ENCODE measurements at places on chromosomes 16 and 17. TPM values are rescaled to one million over a fixed set of nuclear protein-coding genes. Genes with fewer than 3 reads are reported as not detected.

CCL4L2 gene
- not detected for total RNA-seq

COPS3 gene
- 65.0 TPM for total RNA-seq

FZD2 gene
- 82.1 TPM for total RNA-seq

HBA2 gene
- not detected for total RNA-seq

MT3 gene
- total RNA-seq: not detected

CETP gene
- 0.13 TPM for total RNA-seq

SCRN2 gene
- 49.7 TPM for total RNA-seq

ULK2 gene
- 39.9 TPM for total RNA-seq

CDRT15 gene
- total RNA-seq: not detected

HOXB6 gene
- 56.4 TPM for total RNA-seq

- DNase-seq: no peak
These were observed 30.7 kb downstream of the CFAP20 start for GRCh38 chr16:58098207-58099096.

DNA sequence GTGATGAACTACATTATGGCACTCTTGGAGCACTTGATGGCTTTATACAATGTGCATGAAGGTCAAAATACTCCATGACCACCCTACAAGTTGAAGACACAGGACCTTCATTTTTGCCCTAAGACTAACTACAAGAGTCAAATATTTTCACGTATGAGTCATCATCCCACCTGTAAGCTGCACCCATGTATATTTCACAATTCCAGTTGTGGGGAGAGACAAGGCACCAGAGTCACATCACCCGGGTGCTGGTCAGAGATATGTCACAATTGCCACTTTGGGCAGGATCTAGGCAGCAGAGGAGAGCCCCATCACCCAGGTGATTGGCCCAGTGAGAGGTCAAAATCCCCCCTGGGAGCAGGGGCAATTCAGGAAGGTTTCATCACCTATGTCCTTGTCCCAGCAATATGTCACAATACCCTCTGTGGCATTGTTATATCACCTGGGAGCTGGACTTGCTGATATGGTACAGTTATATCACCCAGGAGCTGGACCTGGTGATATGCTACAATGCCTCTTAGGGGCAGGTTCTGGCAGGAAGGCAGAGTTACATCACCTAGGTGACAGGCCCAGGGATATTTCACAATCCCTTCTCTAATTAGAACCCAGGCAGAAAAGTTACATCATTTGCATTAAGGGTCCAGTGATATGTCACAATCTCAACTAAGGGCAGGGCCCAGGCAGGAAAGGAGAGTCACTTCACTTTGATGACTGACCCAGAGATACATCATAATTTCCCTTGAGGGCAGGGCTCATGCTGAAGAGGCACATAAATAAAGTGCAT, 1839.2 kb downstream of the TP53TG3F start:
- DNase-seq: no peak

DNA sequence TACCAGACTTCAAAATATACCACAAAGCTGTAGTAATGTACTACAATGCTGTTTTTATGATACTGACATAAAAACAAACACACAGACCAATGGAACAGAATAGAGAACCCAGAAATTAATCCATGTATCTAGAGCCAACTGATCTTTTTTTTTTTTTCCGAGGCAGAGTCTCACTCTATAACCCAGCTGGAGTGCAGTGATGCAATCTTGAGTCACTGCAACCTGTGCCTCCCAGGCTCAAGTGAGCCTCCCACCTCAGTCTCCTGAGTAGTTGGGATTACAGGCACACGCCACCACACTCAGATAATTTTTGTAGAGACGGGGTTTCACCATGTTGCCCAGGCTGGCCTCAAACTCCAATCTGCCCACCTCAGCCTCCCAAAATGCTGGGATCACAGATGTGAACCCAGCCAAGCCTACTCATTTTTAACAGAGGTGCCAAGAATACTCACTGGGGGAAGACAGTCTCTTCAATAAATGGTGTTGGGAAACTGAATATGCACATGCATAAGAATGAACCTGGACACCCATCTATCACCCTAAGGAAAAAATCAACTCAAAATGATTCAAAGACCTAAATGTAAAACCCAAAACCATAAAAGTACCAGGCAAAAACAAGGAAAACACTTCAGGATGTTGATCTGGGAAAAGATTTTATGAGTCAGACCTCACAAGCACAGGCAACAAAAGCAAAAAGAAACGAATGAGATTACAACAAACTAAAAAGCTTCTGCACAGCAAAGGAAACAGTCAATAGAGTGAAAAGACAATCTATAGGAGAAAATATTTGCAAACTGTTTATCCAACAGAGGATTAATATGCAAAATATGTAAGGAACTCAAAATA, 63.1 kb downstream of the STX8 start:
- no peak for DNase-seq

DNA sequence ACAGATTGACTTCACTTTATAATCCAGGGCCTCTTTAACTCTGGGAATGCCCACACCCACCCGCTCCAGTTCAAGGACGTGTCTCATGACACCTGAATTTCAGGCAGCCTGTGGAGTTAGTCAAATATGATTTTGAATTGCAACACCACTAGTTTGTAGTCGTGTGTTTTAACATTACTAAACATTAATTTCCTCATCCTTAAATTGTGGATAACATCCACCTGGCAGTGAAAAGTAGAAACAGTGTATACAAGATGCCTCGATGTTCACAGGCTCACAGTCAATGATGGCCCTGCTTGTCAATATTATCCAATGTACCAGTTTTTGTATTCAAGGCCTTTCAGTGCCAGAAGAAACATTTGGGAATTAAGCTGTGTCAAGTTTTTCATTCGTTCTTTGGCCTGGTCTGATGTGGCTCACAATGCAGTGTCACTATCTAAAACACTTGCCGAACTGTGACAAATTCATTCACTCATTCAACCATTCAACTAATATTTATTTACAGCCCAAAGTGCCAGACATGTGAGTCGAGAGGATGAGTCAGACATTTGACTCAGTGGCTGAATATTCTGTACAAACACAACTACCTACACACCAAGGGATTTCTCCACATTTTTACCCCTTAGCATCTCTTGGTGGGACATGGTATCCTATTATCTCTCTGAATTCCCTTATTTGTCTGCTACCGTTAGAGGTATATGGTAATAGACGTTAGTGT, 1.4 kb downstream of the MEIOB start:
- no peak for DNase-seq

GRCh38 chr17:60601447-60602384, 1.7 kb downstream of the PPM1D start:
- peak; percentile 74 for DNase-seq

DNA sequence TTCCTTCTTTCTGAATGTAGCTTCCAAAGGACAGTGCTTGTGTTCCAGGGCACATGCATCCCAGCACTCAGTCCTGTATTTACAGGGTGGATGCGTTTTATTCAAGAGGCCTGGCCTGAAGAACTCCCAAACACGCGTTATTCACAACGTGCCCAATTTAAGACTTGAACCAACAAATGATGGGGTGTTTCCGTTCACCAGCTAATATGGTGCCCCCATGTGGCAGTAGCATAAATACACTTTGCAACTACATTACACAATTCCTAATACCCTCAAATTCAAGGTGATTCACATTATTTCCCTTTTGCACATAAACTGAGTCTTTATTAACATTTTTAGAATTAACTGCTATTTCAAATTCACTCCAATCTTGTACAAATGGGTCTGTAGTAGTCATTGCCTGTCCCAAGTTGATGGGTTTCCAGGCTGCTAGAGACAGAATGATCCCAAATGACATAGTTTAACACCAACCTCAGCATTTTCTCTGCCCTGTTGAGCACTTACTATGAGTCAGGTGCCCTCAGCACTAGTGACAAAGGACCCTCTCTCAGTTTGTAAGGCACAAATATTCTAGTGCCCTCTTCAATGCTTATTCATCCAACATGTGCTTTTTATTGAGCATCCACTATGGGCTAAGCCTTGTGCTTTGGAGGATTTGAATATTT, 26.9 kb downstream of the HSD17B2 start:
- DNase-seq: no peak

DNA sequence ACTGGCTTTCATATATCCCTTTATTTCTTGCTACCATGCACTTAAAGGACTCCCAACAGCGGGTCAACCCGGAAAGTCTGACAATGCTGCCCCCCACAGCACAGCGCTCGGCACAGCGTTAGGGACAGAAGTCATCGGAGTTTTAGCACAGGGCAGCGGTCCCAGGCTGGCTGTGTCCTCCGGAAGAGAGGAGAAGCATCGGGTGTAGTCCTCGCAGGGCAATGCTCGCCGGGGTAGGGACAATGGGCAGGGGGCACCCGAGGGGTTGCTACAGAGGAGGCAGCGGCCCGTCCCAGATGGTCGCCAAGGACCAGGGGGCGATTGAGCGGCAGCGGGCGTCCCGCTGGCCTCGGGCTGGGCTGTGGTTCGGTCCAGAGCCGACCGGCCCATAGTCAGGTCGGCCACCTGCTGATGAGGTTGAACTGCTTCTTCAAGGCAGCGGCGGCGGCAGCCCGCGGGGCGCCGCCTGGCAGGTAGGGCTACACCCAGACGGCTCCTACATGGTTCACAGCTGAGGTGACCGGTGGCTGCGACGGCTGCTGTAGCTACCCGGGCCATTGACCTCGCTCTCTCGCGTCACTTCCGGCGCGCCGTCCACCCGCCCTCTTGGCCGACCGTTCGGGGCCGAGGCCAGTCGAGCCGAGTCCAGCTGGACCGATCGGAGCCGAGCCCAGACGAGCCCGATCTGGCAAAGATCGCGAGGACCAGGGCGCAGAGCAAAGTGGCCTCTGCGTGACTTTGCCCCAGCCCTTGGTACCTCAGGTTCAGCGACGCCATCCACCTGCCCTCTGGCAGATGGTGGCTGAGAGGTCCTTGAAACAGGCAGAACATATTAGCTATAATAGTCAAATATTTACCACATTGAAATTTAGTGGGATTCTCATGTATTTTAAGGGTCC, 4.7 kb upstream of the LCMT1 start:
- DNase-seq: no peak

GRCh38 chr17:81486199-81486810, 26.3 kb downstream of the ACTG1 start:
- no peak for DNase-seq

DNA sequence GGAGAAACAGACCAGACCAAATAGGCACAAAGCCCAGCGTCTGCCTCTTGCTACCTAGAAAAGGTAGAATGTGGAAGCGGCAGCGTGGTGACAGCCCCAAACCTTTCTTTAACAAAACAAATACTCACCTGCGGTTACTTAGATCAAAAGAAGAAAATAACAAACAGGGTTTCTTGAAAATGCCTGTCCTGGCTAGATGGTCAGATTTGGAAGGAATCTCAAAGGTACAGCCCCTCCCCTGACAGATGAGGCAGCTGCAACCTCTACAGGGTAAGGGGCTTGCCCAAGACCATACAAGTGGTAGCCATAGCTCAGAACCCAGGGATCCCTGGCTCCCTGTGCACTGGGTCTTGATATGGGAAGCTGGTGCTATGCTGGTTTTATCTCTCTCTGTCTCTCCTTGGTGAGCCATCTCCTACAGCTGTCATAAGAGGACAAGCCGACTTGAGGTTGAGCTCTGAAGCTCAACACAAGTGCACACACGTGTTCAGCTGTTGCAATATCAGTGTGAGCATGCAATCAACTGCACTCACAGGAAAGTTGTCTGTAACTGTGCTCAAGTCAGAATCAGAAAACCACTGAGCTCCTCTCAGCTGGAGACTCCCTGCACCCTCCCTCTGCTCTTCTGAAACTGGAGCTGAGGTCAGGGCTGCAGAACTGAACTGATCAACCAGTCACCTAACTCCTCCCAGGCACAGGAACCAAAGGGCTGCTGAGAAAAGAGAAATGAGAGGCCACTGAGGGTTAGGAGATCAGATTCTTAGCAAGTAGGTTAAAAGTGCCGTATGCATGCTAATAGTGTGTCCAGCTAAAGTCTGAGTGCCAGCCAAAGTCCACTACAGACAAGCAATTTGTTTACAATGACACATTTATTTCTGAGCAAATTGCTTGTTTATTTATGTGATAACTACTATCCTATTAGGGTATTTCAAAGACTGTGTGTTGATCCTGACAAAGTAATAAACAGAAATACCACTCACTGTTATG, 6.1 kb upstream of the RNF157 start:
- no peak for DNase-seq

- no peak for DNase-seq
These were observed 20.9 kb upstream of the VWA3A start for GRCh38 chr16:22071331-22071910.

GRCh38 chr17:82414548-82415281, 3.4 kb upstream of the HEXD start:
- DNase-seq: peak; percentile 88

- no peak for DNase-seq
These were observed 18.3 kb upstream of the CCL5 start for GRCh38 chr17:35898283-35899070.

DNA sequence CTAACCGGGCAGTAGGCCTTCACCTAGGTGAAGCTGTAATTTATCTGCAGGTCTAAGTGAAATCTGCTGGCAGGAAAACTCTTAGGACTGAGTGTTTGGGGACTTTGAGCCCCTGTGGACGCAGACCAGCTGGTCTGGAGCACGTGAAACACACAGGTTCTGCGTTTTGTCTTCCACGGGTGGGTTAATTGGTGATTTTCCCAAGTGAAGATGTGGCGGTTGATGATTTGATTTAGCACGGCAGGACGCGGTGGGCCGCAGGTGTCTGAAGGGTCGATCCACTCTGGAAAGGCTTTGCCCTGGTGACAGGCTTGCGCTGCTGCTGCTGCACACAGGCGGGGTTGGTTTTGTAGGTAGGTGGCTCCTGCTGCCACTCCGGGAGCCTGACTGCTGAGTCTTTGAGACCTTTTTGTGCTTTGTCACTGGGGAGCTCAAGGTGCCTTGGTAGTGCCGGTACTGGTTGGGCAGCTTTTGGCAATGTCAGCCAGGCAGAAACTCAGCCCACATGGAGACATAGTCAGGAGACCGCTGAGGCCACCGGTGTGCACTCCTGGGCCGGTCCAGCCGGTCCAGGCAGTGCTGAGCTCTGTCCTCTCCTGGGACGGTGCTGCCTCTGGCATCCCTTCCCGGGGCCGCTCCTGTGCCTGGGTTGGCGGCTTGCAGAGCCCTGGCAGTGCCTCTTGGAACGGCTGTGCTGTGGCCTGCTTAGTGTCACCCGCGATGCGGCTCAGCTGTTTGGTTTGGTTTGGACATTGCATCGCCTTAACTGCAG, 2.3 kb downstream of the BAIAP2 start:
- no peak for DNase-seq

DNA sequence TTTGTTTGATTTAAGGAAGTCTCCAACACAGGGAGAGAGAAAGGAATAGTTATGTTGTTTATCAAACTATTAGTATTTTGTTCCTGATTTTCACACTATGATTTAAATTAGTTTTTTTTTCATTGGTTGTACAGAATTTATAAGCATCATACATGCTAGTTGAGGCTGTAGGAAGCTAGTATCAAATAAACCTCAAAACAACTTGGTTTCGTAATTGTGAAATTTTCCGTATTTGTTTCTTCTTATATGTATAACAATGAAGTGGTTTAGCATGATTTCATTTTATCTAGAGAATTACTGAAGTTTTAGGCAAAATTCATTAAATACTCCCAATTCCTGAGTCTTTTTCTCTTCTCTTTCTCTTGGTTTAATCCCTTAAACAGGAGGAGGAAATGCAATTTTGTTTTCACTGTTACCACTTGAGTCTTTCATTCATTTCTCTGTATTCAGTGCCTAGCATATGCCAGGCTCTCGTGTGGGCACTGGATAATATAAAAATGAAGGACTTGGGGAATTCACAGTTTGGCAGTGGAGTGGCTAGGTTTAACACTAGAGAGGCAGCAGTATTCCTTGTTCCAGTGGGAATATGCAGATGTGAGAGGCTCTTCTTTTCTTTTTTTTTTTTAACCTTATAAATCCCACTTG, 1.8 kb downstream of the CYLD start:
- DNase-seq: no peak
